B cell (primary cell): ENCODE measurements at places on chromosomes 2 and 18. TPM values are rescaled to one million over a fixed set of nuclear protein-coding genes. Genes with fewer than 3 reads are reported as not detected.

- no peak overlapping the region for H3K27ac ChIP-seq
- no peaks in the 10 kb centered on the region for H3K27me3 ChIP-seq
- no peaks in the 10 kb centered on the region for H3K4me1 ChIP-seq
- no peak overlapping the region for H3K4me3 ChIP-seq
- no peak for DNase-seq
Measured at GRCh38 chr2:223217373-223217772, 165.4 kb downstream of the KCNE4 start.

CAVIN2 gene
- total RNA-seq = not detected in 2 replicates

- no peak for DNase-seq
- no peak overlapping the region for H3K27ac ChIP-seq
- no peaks in the 10 kb centered on the region for H3K36me3 ChIP-seq
- H3K4me3 ChIP-seq = no peak overlapping the region
- no peaks in the 10 kb centered on the region for H3K27me3 ChIP-seq
Measured at GRCh38 chr2:203876328-203876727, 8.8 kb downstream of the CTLA4 start.

MROH2A gene
- total RNA-seq = not detected in 2 replicates

DNA sequence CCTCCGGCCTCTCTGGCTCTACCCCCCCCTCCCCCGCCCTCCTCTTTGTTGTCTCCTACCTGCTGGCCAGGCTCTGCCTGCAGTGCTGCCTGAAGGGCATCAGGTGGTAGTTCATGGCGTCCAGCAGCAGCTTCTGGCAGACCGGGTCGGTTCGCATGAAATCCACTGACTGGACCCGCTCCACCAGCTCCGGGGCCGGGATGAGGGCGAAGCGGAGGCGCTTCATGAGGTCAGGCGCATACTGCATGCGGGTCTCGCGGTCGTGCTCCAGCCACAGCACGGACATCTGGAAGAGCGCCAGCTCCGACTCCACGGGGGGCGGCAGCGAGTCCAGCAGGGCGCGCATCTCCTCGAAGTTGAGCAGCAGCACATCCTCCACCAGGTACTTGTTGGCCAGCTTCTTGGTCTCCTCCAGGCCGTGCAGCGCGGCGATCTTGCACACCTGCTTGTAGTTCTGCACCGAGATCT lies 3.2 kb downstream of the KLHL14 start:
- no peaks in the 10 kb centered on the region for H3K36me3 ChIP-seq
- H3K27me3 ChIP-seq = no peaks in the 10 kb centered on the region
- peak overlapping the region; percentile 75 for H3K27ac ChIP-seq
- H3K4me1 ChIP-seq = peaks cover 49% of the 10 kb centered on the region
- peak; percentile 66 for DNase-seq

DNA sequence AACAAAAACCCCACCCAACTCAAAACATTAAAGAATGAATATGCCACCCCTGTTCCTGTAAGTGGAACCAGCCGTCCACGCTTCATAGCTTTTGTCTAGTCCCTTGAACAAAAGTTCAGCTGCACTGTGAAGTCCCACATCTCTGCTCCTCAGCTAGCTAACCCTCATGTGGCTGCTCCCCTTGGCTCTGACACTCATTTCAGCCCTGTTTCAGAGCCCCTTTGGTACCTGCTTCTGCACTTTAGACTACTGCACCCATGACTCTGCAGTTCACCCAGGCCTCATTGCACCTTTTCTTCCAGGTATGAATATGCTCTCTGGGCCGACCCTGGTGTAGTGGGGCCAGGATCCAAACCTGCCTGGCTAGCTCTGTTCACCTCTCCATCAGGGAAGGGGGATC lies 155.3 kb downstream of the DIS3L2 start:
- no peak overlapping the region for H3K4me3 ChIP-seq
- H3K4me1 ChIP-seq = no peaks in the 10 kb centered on the region
- peaks cover 5% of the 10 kb centered on the region for H3K36me3 ChIP-seq
- no peak overlapping the region for H3K27ac ChIP-seq
- no peak for DNase-seq

- H3K36me3 ChIP-seq = no peaks in the 10 kb centered on the region
- no peak for DNase-seq
- H3K27ac ChIP-seq = no peak overlapping the region
Measured at GRCh38 chr2:187775651-187776050, 221.4 kb upstream of the TFPI start.

- peaks cover under 1% of the 10 kb centered on the region for H3K36me3 ChIP-seq
- H3K27ac ChIP-seq = no peak overlapping the region
- H3K4me1 ChIP-seq = peaks cover 4% of the 10 kb centered on the region
- no peak overlapping the region for H3K4me3 ChIP-seq
- peak; percentile 66 for DNase-seq
- H3K27me3 ChIP-seq = no peaks in the 10 kb centered on the region
Measured at GRCh38 chr2:27920148-27920885, 29.8 kb downstream of the BABAM2 start.

ARL5A gene
- 54.1 and 60.5 TPM in 2 replicates for total RNA-seq

- H3K4me1 ChIP-seq = peaks cover 17% of the 10 kb centered on the region
- no peak overlapping the region for H3K27ac ChIP-seq
- no peak for DNase-seq
- peaks cover 5% of the 10 kb centered on the region for H3K27me3 ChIP-seq
- no peak overlapping the region for H3K4me3 ChIP-seq
Measured at GRCh38 chr18:2903006-2903405, 56.2 kb downstream of the EMILIN2 start.

GRCh38 chr18:58310517-58310916 lies 266.5 kb downstream of the NEDD4L start:
- no peaks in the 10 kb centered on the region for H3K36me3 ChIP-seq
- no peak overlapping the region for H3K4me3 ChIP-seq
- no peak for DNase-seq
- H3K4me1 ChIP-seq = no peaks in the 10 kb centered on the region
- no peak overlapping the region for H3K27ac ChIP-seq

ABCG8 gene
- not detected in 2 replicates for total RNA-seq

UGT1A6 gene
- total RNA-seq = not detected in 2 replicates

CYP20A1 gene
- total RNA-seq = 38.5 and 40.8 TPM in 2 replicates
